Epithelial cell of esophagus (primary cell): ENCODE measurements at places on chromosomes 3 and 15.

DNA sequence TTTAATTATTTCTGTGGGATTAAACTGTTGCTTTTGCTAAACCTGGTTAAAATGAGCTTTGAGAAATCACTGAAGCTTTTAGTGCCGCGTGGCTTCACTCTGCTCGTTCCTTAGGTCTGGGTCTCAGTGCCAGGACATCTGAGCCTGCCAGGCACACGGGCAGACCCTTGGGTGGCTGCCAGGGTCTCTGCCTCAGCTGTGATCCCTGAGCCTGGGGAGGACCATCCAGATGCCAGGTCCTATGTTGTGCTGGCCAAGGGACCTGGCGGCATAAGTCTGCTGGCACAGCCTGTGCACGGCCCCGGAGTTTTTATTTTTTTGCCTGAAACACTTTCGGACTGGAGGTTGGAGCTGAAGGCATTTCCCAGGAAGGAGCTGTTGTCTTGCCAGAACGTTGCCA is 328.1 kb downstream of the LRTM1 start:
- no peak for DNase-seq

DNA sequence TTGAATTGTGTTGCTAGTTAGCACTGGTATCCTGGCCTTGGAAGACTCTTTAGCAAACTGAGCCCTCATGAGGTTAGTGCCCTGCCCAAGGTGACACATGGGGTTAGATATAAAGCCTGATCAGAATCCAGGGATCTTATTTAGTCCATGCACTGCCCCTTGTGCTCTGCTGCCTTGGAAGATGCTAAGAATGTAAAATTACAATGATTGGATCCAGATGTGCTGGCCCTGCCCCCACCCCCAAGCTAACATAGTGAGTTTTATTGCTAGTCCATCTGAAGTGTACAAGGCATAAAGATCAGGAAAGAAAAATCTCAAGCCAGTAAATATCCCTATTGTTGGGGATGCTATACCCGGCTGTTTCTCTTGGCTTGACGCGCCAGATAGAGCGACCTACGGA is 248.1 kb upstream of the C2CD4B start:
- no peak for DNase-seq

DNA sequence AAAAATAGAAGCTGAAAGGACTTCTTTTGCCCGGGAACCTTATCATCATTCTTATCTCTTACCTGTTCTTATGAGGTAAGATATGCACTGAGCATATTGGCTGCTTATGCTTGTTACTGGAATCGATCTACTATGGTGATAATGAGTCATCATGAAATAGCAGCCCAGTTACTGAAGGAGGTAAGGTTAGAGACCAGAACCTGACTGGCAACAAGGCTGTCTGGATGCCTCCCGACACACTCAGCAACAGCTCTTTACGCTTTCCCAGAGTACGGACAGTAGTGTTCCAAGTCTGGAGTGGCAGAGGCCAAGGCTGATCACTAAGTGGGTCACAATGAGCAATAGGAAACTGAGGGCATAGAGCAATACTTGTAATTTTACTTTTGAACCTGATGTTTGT is 314.1 kb downstream of the NLGN1 start:
- peak; percentile 30 for DNase-seq

- DNase-seq: no peak
These were observed 551.3 kb downstream of the NSUN3 start for GRCh38 chr3:94614192-94614591.

DNA sequence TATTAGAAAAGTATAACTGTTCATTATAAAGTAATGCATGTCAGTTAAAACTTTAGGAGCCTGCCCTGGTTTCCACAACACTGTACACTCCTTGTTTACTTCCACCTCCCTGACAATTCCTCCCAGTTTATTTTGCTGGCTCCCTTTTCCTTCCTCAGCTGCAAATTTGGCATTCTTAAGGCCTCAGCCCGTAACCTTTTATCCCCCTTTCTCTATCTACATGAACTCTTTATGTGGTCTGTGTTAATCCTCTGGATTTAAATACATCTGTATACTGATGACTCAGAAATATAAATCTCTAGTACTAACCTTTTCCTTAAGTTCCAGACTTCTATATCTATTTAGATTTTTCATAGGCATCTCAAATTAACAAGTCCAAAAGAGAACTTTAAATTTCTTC is 143.6 kb downstream of the OTOL1 start:
- no peak for DNase-seq

- DNase-seq: no peak
These were observed 55.1 kb upstream of the HERC1 start for GRCh38 chr15:63888823-63889222.

- DNase-seq: no peak
These were observed 501 bp downstream of the NDN start for GRCh38 chr15:23686466-23687142.

DNA sequence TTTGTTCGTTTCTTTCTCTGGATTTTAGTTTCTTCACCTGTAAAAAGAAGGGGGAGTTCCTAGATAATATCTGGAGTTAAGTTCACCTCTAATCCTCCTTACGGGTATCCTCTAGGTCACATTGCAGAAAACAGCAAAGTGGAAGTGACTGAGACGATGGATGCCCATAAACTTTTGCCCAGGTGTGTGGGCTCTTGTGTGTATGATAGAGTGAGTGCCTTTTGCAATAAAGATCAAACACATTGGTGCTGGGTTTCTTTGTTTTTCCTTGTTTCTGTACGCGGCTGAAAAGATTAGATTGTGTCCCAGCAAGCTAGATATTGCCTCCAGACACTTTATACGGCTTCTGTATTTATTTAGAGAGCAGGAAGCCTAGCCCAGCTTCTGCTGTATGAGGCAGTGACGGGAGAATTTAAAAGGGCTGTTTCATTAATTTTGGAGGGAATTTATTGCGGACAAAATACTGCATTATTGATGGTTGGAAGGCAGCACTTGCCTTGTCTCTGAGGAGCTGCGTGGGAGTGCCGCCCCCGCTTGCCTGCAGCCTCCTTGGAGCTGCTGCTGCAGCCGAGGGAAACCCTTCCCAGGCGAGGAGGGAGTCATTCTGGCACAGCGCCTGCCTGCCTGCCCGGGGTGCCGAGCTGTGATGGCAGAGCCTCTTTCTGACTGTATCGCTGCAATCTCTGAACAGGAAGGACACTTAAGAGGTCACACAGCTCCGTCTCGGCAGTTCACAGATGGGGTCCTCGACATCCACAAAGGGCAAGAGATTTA is 38.5 kb downstream of the PYDC2 start:
- peak; percentile 78 for DNase-seq

DNA sequence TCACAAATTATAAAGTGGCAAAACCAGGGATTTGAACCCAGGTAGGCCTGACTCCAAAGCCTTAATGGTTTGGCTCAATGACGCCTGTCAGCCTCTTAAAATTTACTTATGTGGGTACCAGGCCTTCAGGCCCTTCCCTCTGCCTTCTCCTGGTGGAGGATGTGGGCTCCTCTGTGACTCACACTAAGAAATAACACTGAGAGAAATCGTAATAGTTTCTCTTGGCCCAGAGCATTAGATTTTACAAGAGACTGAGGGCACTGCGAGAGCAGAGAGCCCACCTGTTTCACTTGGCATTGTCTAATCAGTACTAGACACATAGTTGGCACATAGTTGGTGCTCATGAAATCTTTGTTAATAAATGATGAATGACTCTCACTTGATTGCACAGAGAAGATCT is 505.2 kb downstream of the SHQ1 start:
- DNase-seq: peak; percentile 29

DNA sequence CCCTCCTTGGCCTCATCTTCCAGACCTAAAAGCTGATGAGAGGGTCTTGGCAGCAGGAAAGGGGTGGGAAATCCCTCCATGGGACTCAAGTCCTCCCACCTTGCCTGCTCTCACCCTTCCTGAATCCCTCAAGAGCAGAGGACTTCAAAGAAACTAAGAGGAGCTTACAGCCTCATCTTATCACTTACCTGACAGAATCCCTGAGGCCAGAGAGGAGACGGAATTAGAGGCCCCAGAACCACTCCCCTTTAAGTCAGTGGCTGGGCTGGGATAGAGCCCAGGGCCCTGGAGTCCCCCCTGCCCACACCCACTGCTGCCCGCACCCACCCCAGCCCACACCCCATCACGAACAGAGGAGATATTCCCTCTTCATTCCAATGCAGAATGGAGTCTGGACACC is 15.2 kb downstream of the LOXL1 start:
- DNase-seq: no peak

- peak; percentile 40 for DNase-seq
These were observed 36.1 kb downstream of the IGF1R start for GRCh38 chr15:98684436-98684835.

DNA sequence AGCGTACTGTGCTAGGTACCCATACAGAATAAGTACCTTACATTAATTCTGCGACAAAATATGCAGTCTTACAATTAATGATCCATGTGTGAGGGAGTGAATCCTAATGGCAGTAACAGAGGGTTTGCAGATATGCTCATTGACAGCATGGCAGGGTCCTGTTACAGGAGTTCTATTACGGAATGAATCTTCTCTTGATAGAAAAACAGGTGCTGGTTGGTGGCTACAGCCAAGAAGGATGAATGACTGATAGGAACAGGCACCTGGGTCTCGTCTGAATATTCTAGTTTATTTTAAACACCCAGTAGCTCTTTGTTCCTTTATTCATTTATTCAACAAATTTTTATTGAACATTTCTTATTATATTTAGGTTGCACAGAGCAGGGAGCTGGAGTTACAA is 22.8 kb downstream of the PGBD4 start:
- no peak for DNase-seq

GRCh38 chr15:45181491-45182285 is 6.1 kb downstream of the SHF start:
- DNase-seq: no peak

- DNase-seq: no peak
These were observed 51.4 kb upstream of the IQSEC1 start for GRCh38 chr3:13124631-13125030.

- DNase-seq: peak; percentile 90
These were observed 27.1 kb downstream of the IL20RB start for GRCh38 chr3:136984837-136985236.

DNA sequence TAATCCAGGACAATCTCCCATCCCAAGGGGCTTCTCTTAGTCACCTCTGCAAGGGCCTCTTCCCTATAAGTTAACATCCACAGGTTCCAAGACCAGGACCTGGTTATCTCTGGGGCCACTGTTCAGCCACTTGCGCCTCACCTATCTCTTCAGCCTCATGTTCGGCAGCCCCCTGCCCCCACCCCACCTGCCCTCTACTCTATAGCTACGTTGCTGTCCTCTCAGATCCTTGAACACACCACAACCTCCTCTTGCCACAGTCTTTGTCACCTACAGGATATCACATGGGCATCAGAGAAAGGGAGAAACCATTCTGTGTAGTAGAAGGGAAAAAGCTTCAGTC is 33.9 kb downstream of the SLC41A3 start:
- no peak for DNase-seq

GRCh38 chr3:107740992-107741896 is 218.5 kb downstream of the BBX start:
- DNase-seq: peak; percentile 31

DNA sequence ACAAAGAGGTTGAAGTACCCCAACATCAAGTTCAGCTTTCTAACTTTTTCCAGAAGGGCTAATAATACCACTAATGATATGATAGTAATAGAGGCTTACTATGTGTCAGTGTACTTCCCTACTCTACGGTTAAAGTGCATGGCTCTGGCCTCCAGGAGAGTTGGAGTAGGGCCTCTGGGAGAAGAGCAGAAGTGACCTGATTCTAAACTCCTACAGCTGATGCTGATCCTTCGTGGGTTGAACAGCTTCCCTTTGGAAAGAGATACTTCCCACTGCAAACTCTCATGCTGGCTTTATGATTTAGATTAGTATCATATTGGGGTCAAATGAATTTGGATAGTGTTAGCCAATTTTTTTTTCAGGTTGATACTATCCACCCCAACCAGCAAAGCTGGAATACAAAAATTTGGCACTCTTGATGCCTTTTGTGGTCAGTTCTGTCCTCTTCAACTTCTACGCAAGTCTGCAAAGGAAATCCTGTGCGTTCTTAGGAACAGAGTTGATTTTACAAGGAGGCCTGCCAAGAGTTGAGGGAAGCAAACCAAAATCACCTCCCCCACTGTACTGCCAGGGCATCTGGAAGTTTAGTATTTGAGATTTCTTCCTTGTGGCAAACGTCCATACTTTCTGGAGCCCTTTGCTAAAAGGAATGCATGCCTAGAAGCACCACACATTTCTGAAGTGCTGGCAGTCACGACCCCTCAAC is 17.8 kb downstream of the TMEM212 start:
- DNase-seq: no peak

GRCh38 chr15:61057830-61058529 is 171.1 kb downstream of the RORA start:
- DNase-seq: no peak

GRCh38 chr15:100877551-100877950 is 2.1 kb upstream of the ALDH1A3 start:
- peak; percentile 94 for DNase-seq

- DNase-seq: no peak
These were observed 478.0 kb upstream of the ATP11B start for GRCh38 chr3:182315313-182315712.
